A549 treated with Hydrocortisone at 1 μM for 4 hours (cell line): ENCODE measurements at places on chromosomes 5 and 9. TPM values are rescaled to one million over a fixed set of nuclear protein-coding genes. Genes with fewer than 3 reads are reported as not detected.

Gene STK32A
- total RNA-seq = 0.21 to 0.38 TPM (median 0.24 TPM) in 5 replicates

Gene CDO1
- total RNA-seq = not detected in 5 replicates

Gene SLCO6A1
- total RNA-seq = not detected in 5 replicates

Gene MARCHF3
- total RNA-seq = 0.82 to 1.2 TPM (median 0.97 TPM) in 5 replicates

Gene ANKRD34B
- total RNA-seq = 0.03 to 0.17 TPM (median 0.06 TPM) in 3 of 5 replicates, not detected in the others

Gene MRPL22
- 38.0 to 63.7 TPM (median 61.8 TPM) in 5 replicates for total RNA-seq

Gene SMIM27
- 10.7 to 16.1 TPM (median 13.3 TPM) in 5 replicates for total RNA-seq

Gene ORM2
- not detected in 5 replicates for total RNA-seq

Gene SPINK7
- total RNA-seq = not detected in 5 replicates

Gene IL17B
- total RNA-seq = 0.18 TPM in 1 of 5 replicates, not detected in the others

Gene GRM6
- total RNA-seq = not detected in 5 replicates

Gene ADAMTSL2
- total RNA-seq = not detected in 5 replicates

Gene GDNF
- total RNA-seq = 0.02 to 0.07 TPM (median 0.04 TPM) in 4 of 5 replicates, not detected in the other

Gene DBH
- not detected in 5 replicates for total RNA-seq

Gene TCERG1
- total RNA-seq = 43.1 to 55.0 TPM (median 44.7 TPM) in 5 replicates

Gene CCL21
- total RNA-seq = not detected in 5 replicates

Gene ELOVL7
- total RNA-seq = 8.4 to 14.7 TPM (median 10.7 TPM) in 5 replicates

Gene LCN9
- total RNA-seq = 0.13 to 0.16 TPM in 2 of 5 replicates, not detected in the others

Gene KLF9
- 2.9 to 4.8 TPM (median 4.0 TPM) in 5 replicates for total RNA-seq

Gene ROR2
- total RNA-seq = 1.1 to 2.0 TPM (median 1.4 TPM) in 5 replicates

Gene LCN12
- 0.46 to 1.6 TPM (median 1.2 TPM) in 5 replicates for total RNA-seq
